ENCODE measurements at places on chromosomes 5 and 9. TPM values are rescaled to one million over a fixed set of nuclear protein-coding genes. Genes with fewer than 3 reads are reported as not detected.

Gene FAM221B
- not detected for total RNA-seq

Gene MACIR
- total RNA-seq, result 5.0 TPM

Gene RASEF
- total RNA-seq, result 0.05 TPM

Gene PCDHGA7
- 3.2 TPM for total RNA-seq

Gene ST8SIA4
- 4.9 TPM for total RNA-seq

Gene TRMT10B
- total RNA-seq, result 5.7 TPM

Gene MYORG
- total RNA-seq, result 5.5 TPM
